Aorta (tissue), 5 donors: ENCODE measurements at places on chromosomes 5 and 9. TPM values are rescaled to one million over a fixed set of nuclear protein-coding genes. Genes with fewer than 3 reads are reported as not detected.

DNA sequence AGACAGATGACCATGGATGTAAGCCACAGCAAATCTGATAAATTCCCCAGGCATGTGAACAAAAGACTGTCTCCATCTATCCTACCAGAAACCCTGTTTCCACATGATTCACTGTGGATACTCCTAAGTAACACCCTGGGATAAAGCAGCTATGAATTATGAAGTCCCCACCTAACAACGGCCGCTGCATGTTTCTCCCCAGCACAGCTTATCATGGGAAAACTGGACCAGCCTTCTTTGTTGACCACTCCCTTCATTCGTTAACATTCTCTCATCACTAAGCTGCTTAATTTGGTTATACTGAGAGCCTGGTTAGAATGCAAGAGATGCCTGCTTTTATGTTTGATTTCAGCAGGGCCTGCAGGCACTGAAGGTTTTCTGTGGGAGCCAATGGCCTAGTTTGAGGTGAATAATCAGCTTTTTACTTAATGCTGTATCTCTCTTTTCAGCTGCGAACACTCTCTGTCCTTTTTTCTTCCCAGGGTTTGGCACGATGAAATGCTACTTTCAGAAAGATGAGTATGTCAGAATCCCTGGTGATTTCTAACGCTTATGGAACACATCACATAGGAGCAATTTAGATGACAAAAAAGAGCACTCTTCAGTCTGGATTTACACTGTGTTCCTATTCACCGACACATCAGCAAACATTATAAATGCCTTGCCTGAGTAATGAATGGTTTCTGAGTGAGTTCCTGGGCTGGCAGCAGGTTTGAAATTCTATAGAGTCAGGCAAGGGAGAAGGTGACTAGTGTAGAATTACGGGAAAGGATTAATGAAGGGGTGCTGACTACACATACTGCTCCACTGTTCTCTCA, 318.4 kb upstream of the ZNF608 start:
- no peak for DNase-seq

OLFML2A gene
- total RNA-seq = 7.1 TPM

LRRC70 gene
- 9.6 TPM for total RNA-seq

GRCh38 chr5:88805151-88805784, 77.7 kb downstream of the MEF2C start:
- no peak for DNase-seq

DNA sequence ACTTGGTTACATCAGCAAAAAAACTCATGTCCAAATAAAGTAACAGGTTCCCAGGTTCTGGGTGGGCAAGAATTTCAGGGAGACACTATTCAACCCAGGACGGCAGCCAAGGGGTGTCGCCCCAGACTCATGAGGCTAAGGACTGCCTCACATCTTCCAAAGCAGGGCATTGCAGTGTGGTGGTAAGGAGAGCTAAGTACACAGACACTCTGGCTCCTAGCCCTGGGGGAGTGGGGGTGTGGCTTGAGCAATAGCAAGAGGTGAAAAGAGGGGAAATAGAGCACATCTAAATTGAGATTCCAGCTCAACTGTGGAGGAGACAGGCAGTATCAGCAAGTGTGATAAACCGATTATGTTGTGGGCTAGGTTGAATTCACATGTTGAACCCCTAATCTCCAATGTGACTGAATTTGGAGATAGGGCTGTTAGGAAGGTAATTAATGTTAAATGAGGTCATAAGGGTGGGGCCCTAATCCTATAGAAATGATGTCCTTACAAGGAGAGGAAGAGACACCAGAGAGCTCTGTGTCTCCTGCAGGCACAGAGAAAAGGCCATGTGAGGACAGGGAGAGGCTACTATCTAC, 49.9 kb upstream of the MARCHF11 start:
- DNase-seq = no peak
